ENCODE measurements at places on chromosomes 16 and 17.

DNA sequence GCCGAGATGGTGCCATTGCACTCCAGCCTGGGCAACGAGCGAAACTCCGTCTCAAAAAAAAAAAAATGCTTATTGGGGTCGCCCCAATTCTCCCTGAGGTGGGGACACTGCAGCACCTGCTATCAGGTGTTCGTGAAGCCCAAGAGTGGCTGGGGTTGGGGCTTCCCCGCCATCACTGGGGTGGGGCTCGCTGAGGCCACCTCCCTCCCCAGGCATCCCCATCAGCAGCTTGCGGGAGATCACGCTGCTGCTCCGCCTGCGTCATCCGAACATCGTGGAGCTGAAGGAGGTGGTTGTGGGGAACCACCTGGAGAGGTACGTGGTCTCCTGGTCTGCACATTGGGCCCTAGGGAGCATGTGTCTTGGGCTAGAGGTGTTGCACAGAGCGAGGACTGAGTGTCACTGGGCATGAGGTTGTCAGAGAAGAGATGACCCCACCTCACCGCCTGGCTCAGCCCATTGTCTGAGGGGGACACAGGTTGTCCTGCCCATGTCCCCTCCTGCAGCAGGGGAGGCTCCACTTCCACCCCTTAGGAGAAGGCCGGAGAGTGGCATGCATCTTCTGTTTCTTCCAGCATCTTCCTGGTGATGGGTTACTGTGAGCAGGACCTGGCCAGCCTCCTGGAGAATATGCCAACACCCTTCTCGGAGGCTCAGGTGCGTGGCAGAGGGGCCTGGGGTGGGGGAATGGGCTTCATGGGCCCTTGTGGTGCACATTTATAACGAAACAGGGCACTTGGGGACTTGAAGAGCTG, 4.9 kb downstream of the CDK10 start:
- DNase-seq, result no peak

- DNase-seq, result no peak
Observed at GRCh38 chr17:73396431-73397277, 84.9 kb upstream of the CDC42EP4 start.

DNA sequence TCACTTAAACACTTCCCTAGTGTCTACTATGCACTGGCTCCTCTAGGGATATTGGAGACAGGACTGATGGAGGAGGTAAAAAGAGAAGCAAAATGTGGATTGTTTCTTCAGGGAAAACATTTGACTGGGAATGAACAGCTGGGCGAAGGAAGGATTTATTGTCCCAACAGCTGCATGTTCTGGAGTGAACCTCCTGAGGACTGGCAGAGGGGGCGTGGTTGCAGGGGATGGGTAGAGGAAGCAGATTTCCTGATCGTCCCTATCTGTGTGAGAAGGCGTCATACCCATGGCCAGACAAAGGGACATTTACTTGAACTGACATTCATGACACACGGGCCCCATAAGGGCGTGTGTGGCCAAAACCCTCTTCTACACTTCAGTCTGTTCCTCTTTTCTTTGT, 321.5 kb downstream of the MAP2K4 start:
- no peak for DNase-seq

DNA sequence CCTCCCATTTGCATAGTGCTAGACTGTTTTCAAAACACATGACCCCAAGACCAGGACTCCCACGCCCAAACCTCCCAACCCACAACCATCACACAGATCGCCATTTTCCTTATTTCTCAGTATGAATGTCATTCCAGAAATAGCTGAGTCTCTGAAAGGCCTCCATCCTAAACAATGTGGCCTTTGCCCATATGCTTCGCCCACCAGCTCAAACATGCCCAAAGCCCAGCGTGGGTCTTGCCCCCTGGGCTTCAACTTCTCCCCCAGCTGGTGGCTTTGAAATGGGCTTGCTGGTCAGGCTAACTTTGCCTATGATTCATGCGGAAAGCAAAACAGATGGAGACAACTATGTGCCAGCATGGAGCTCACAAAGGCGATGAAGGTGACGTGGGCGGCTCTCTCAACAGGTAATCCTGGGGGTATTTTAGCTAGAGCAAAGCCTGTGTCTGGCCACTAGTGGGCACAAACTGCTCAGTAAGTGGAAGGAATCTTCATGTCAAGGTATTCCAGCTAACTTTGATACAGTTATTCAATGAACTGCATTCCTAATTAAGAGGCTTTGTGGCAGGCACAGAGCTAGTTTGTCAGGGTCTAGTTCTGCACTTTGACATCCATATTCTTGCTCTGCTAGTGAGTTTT, 17.1 kb downstream of the PMP22 start:
- no peak for DNase-seq

DNA sequence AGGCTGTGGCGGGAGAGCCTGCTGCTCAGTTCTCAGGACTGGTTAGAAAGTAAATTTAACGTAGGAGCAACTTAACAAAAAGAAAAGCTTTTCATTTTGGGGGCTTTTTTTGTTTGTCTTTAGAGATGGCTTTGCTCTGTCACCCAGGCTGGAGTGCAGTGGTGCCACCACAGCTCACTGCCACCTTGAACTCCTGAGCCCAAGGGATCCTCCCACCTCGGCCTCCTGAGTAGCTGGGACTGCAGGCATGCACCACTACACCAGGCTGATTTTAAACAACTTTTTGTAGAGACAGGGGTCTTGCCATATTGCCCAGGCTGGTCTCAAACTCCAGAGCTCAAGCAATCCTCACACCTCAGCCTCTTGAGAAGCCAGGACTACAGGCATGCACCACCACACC, 205.0 kb downstream of the RPTOR start:
- no peak for DNase-seq

- DNase-seq, result no peak
Observed at GRCh38 chr16:67565470-67566100, 3.3 kb downstream of the CTCF start.

DNA sequence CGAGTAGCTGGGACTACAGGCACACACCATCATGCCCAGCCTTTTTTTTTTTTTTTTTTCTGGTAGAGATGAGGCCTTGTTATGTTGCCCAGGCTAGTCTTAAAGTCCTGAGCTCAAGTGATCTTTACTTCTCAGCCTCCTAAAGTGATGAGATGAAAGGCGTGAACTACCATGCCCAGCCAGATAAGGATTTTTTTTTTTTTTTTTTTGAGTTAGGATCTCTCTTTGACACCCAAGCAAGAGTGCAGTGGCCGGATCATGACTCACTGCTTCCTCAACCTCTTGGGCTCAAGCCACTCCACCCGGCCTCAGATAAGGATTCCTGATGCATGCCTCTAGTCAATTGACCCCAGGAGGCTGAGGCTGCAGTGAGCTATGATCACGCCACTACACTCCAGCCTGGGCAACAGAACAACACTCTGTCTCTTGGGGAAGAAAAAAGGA, 11.2 kb upstream of the PLEKHG4 start:
- DNase-seq, result no peak

DNA sequence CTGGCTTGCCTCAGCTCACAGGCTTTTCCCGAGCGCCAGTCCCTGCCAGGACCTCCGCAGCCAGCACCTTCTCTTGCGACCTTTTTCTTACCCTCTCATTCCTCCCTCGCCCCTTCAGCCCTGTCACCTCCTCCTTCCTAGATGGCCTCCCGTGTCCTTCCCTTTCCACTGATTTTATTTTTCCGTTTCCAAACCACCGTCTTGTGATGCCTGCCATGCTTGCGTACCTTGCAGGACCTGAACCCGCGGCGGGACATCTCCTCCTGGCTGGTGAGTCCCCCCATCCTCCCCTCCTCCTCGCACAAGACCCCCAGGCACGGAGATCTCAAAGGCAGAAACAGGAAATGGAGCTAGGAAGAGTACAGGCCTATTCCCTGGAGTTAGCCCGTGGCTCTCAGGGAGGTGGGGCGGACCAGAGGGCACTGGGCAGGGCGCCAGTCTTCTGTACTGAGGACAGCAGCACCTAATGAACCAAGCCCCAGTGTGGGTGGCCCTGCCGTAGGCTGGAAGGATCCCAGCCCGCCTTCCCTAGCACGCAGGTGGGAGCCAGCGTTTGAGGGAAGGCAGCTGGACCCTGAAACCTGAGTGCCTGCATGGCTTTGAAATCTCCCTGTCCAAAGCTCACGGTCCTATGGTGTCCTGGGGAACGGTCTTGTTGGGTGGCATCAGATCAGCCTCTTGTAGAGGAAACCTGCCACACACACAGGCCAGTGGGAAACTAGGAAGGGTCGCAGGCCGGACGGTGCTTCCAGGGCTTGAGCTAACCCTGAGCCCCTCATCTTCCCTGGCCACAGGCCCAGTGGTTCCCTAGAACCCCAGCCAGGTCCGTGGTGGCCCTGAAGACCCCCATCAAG, 612 bp downstream of the CISD3 start:
- DNase-seq, result no peak

DNA sequence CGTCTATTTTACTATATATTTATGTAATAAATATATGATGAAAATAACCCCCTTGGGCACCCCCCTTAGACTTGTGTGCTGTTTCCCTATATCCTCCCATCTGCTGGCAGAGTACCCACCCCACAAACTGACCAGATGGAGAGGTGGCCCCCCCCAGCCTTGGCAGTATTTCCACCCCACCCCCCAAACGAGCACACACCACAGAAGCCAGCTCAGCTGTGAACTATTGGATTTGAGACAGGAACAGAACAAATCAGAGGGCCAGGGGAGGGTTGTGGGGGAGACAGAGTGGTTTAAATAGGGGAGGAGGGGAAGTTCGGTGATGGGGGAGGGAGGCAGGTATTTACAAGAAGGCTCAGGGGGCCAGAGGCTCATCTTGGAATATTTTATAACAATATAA, 7.8 kb downstream of the NR1D1 start:
- DNase-seq, result no peak

- peak; percentile 65 for DNase-seq
Observed at GRCh38 chr17:1629504-1630310, 1.1 kb upstream of the SLC43A2 start.

DNA sequence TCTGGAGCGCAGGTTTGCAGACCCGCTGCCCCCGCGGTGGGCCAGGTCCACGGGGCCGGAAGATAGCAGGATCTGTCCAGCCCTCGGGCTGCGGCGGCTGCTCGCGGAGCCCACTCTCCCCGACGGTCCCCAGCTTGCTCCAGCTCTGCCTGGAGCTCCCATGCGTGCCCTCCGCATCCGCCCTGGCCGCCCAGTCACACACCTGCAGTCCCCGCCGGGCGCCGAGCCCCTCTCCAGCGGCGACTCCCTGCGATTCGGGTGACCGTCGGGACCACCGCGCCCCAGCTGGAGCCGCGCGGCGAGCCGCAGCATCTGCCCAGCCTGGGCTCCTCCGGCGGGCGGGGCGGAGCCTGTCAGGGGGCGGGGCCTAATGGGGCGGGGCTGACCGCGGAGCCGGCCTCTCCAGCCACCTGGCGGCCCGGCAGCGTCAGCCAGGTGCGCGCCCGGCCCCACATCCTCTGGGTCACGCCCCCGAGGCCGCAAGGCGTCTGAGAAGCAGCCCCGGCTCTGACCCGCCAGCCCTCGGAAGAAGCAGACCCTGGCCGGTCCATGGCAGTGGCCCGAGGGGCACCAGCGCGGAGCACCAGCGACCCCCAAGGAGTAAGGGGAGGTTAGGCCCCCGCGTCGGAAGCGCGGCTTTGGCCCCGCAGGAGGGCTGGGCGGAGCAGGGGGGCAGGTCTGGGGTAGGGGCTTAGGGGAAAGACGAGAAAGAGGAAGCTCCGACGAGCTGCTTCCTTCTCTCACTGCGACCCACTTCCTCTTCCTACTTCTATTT, at the start of gene PIK3R5:
TSS of gene PIK3R5 (minus strand) at position 314 of the 775 bp plus-strand sequence. CDS start 54,213 bp downstream, outside the sequence.
- DNase-seq, result peak; percentile 75

DNA sequence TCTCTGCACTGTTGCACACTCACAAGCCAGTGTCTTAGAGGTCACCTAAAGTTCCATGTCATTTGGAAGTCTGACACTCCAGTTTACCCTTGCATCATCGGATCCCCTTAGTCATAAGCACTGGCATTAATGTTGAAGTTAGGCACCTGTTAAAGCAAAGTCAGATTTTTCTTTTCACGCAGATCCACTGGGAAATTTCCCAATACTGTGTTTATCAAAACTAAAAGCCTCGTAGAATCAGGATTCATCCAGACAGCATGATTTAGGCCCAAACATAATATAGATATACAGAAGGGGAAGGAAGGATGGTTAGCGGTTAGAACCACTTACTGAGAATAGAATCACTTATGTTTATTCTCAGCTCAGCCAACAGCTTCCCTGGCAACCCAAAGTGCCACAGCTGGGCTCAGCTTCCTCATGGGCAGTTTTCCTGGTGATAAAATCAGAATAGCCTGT, 30.1 kb upstream of the HAPSTR1 start:
- DNase-seq, result no peak

GRCh38 chr17:2071455-2072281, 16.8 kb downstream of the HIC1 start:
- DNase-seq, result no peak

DNA sequence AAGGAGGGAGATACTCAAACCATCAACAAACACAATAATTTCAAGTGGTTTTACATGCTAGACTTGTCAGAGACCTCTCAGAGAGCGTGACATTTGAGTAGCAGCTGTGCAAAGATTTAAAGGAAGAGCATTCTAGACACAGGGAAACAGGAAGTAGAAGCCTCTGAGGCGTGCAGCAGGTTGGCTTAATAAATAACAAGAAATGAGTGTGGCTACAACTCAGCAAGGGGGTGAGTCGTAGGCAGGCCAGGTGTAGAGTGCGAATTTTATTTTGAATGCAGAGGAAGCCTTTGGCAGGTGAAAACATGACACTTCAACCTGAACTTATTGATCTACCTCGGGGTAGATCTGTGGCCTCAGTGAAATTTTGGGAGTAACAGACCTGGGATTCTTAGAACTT, 73.2 kb upstream of the MRTFB start:
- no peak for DNase-seq

DNA sequence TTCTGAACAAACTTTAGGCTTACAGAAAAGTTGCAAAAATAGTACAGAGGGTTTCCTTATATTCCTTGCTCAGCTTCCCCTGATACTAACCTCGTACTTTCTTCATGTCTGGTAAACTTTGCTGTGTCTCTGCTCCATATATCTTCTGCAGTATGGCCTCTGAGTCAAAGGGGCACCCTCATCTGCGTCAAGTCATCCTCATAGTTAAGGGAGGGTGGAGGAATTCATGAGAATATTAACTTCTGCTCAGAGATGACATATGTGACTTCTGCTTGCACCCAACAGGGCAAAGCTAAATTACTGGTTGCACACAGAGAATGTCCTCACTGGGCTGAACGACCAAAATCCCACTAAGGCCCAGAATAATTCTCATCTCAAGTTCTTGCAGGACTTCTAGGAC, 4.3 kb upstream of the CCL7 start:
- no peak for DNase-seq

DNA sequence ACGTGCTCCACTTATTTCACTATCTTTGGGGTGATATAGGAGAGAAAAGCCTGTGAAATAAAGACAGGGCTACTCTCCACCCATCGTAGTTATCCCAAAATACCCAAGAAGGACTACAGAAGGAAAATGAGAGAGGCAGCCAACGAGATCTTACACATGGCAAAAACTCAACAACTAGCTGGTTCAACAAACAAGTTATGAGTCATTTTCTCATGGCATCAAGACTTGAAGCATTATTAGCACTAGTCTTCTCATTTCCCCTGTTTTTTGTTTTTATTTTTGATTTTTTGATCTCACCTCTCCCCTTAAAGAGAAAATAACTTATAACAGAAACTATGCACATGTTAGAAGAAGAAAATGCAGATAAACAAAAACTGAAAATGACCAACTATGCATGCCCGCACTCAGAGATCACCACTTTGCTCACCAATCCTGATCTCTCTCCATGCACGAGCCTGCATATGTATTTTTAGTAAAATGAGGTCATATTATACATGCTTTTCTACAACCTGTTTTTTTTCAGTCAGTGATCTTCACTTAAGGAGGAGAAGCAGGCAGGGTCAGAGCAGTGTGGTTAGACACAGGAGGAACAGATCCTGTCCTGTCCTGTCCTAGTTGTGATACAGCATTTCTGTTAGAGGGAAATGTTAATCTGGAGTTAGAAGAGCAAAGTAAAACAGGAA, 22.8 kb downstream of the FAM117A start:
- no peak for DNase-seq
